ENCODE measurements at places on chromosomes 7 and 10.

GRCh38 chr10:8033812-8034465, 20.5 kb upstream of the GATA3 start:
- DNase-seq = no peak

DNA sequence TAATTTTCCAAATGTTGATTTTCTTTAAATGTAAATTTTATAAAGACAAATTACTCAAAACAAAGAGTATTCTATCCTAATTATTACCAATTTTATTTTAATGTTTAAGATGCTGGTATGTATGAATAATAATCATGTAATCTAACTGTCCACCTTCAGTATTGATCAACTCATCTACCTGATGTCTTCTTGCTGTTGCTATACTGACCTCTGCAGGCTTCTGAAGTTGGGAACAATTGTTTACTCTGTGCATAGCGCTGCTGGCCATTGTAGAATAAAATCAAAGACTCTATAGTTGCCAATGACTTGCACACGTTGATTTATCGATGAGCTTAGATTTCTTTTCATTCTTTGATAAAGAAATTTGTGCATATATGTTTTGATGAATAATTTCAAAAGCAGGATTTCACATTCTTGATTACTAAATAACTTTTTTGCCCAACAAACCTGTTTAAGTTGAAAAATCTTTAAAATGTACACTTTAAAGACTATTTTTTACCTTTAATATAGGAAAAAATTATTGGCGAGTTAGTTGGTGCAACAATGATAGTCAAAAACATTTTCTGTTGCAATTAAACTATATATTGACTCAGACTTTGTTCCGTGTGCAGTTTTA, 282.3 kb downstream of the TFEC start:
- DNase-seq = no peak

DNA sequence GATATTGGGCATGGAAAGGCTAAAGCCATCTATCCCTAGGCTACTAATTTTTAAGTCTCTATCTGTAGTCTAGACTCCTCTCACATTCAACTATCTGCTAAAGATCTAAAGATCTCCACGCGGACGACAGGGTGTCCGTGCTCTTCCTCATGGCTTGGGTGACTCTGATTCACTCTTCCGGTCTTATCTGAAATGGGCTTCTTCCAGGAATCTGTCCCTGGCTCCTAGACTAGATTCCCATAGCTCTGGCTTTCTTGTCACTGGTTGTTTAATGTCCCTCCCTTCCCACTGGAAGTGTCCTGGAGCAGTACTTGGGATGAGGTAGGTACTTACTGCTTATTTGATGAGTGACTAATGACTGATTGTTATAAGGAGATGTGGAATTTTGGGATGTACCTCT, 62.0 kb upstream of the PODXL start:
- no peak for DNase-seq

DNA sequence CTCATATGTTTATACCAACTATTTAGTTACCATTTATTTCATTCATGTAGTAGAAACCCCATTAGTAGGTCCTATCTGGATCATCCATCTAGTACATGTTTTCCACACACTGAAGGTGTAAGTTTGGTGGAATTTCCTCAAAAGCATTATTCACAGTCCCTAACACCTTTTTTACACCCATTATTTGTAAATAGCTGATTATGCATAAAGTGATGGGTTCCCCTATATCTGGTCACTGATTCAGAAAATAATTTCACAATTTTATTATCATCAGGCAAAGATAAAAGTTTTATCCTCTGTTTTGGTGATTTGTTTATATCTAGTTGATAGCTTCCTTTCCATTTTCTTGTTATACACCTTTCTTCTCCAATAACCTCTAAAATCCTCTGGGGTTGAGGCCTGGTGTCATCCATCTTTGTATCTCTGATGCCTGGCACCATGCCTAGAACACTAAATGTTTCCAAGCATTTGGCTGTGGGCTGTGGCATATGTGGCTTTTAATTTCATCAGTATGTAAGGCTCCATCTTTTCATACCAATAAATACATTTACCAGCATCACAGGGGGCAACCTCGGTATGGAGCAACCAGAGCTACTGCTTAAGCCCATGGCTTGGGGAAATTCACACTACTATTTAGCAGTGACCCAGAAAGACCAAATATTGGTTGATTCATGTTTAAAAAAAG, 1089.5 kb upstream of the LRRN3 start:
- DNase-seq = no peak

- no peak for DNase-seq
These were observed 21.1 kb downstream of the CHUK start for GRCh38 chr10:100208276-100208675.

DNA sequence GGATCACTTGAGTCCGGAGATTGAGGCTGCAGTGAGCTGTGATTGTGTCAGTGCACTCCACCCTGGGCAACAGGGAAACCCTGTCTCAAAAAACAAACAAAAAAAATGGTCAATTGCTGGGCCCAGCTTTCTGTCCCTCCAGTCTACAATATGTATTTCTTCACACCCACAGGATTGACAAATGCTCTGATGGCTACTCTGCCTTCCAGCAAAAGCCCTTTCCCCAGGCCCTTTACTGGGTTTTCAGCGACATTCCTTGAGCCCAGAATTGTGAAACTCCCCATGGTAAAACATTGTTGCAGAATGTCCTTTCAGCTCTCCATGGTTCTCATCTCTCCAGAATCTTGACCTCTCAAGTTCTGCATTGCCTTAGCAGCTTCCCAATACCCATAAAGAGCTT, 23.7 kb upstream of the TNKS2 start:
- DNase-seq = no peak

DNA sequence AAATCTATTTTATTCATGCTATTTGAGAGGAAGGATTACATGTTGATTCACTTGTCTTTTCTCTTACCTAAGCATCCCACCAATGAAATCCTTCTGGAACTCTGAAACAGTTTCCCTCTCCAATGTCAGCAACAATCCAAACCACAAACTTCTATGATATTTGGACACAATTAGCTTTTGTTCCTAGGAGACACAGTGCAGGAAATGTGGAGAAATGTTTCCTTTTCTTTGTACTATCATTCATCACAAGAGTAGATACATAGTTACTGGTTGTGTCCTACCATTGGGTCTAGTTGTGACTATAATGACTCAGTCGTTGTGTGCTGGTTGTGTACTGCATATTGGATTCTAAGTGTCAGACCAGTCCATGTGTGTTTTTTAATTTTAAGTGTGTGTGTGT, 156.8 kb upstream of the MAGI2 start:
- DNase-seq = no peak

DNA sequence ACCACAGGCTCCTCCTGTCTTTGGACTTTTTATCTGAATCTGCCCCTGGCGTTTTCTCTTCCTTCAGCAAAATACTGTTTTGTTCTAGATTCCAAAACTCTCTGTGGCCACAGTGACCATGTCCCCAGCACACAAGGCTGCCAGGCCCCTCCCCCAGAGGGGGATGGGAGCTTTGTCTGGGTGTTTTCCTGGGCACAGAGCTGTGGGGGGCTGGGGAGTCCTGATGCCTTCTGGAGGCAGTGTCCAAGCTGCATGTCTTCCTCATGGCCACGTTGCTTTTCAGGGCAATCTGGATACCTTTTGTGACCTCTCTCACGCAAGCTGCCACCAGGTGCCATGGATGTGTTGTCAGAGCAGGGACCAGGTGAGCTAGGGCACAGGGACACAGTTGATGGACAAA, 26.2 kb downstream of the ANTXRL start:
- DNase-seq = no peak

- no peak for DNase-seq
These were observed 31.5 kb upstream of the GRB10 start for GRCh38 chr7:50814166-50814565.

DNA sequence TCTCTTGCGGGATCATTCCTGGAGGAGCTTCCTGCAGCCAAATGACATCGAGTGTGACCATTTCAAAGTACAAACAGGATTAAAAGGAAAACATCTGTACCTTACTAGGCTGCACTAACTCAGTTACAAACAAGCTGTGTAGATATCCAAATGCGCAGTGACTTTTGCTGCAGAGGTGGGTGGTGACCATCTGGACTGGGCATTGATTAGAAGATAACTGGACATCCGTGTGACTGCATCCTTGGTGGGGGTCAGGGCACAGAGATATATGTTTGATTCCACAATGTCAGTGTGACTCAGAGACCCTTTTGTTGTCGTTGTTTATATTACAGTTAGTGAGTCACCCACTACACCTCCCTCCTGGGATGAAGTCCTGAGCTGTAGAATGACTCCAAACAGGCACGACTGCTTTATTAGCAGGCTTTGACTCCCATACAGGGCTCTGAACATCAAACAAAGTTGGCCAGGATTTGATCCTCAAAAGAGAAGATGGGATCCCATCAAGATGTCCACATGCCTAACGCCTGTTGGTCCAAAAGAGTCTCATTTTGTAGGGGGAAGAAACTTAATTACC, 56.7 kb upstream of the SDK1 start:
- DNase-seq = no peak

- no peak for DNase-seq
These were observed 64.6 kb downstream of the CTBP2 start for GRCh38 chr10:125095776-125096175.

GRCh38 chr10:71067098-71067740, 145.2 kb upstream of the UNC5B start:
- peak; percentile 58 for DNase-seq

- DNase-seq = no peak
These were observed 136.3 kb downstream of the POLR1F start for GRCh38 chr7:19572566-19572965.

- no peak for DNase-seq
These were observed 71.2 kb upstream of the COL13A1 start for GRCh38 chr10:69730251-69731156.

DNA sequence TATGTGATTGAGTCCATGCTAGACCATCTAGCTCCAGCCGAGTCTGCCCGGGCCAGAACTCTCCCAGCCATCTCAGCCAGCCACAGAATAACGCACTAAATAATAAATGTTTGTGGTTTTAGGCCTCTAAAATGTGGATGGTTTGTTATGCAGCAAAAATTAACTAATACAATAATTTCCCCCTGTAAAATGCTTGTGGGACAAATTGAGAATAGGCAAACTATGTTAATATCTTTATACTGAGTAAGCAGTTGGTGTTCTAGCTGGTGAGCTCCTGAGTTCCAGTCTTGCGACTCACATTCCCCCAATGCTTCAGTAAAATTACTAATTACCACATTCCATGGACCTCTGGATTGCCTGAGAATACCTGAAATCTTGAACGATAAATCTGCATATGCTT, 316.8 kb upstream of the NFE2L3 start:
- DNase-seq = no peak

DNA sequence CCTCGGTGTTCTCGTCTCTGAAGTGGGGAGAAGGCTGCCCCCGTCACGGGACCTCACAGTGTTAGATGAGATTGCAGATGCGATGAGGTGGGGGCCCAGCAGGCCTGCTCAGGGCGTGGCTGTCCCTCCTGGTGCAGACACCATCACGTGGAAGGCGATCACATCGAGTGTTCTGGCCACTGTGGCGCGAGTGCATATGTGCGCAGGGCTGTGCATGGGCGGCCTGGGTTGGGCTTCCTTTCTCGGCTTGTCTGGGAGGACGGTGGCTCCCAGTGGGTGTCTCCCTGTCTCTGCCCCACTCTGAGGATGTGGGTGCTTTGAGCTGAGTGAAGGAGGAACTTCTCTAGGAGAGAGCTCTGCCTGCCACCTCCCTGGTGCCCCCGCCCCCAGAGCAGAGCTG, 83.1 kb downstream of the LHPP start:
- no peak for DNase-seq

DNA sequence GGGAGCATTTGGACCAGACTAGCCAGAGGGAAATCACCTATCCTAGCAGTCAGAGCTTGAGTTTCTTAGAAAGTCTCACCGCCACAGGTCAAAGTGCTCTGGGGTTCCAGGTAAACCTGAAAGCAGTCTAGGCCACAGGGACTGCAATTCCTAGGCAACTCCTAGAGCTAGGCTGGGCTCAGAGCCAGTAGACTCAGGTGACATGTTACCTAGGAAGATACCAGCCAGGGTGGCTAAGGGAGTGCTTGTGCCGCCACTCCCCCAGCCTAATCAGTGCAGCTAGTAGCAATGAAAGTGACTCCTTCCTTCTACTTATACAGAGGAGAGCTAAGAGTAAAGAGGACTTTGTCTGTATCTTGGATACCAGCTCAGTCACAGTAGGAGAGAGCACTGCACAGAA, 348.7 kb upstream of the HPS1 start:
- DNase-seq = no peak

DNA sequence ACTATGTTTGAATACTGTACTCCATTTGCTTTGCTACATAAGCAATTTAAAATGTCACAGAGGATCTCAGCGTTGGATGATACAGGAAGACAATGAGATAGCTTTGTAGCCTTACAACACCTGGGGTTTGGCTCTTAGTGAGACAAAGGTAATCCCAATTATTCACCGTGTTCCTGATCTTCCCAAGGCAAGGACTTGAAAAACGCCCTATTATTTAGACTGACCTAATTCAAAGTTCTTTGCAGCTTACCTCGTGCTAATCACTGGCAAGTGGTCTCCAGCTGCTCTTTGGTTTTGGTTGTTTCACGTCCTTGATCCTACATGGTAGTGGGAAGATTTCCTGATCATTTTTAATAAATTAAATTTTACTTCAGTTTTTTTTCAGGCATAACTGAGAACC, 23.0 kb upstream of the C7orf33 start:
- DNase-seq = no peak

DNA sequence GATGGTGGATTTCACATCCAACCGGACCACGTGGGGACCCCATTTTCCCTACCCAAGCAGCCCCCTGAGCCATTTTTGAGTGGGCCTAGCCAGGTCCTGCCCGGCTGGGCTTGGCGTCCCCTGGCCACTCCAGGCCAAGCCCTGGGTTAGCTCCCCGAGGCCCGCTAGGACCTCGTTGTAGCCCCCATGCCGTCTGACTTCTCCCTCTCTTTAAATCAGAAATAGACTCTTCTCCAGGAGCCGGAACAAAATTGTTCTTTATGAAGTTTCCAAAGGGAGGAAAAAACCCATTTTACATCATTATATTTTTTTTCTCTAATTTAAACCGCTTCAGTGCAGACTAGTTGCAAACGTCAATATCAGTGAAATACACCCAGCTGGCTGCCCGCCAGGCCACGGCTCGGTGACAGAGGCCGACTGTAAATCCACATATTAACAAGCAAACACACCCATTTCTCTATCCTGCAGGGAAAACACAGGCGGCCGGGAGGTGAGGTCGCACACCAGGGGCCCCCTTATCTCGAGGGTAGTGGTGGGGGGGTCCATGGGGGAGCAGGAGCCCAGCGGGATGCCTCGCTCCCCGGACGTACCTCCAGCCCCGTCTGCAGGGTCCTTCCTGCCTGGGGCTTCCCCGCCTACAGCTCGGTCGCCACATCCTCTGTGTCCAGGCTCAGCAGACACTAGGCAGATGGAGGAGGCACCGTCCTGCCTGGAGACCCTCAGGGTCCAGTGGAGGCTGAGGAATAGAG, 72.7 kb downstream of the ELFN1 start:
- DNase-seq = no peak

DNA sequence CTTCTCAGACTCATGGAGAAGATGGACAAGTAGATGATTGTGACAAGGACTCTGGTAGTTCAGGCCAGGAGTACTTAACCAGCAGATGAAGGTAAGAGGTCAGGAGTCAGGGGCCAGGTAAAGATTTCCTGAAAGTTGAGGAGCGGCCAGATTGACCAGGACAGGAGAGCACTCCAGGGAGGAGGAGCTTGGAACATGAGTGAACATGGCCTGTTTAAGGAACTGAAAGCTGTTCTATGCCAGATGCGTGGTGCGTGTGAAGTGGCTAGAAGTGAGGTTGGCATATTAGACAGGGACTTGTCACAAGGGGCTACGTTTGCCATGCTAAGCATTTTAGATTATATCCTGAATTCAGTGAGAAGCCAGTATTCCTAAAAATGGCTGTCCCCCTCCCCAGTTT, 157.2 kb downstream of the WNT2 start:
- no peak for DNase-seq

Data from frontal cortex (tissue), 4 donors.